Esophagus mucosa (tissue), 1 donor: ENCODE measurements at places on chromosomes 1 and 21.

GRCh38 chr1:44587796-44588460 is 86.4 kb downstream of the TMEM53 start:
- no peak for ATAC-seq

DNA sequence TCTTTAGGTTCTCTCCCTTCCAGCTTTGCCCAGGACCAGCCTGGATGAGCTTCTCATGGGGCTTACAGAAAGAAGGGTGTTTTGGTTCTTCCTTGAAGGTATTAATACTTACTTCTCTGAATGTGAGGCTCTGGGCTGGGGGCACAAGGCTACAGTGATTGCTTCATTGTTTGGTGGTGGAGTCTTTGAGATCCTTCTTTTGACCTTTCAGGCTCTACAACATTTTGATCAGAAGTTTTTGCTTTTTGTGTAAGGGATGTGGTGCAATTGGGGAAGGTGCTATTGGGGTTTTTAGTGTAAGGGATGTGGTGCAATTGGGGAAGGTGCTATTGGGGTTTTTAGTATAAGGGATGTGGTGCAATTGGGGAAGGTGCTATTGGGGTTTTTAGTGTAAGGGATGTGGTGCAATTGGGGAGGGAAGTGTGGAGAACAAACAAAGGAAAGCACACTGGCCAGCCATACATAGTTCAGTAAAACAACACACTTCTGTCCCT is 103.6 kb upstream of the IVNS1ABP start:
- ATAC-seq = no peak

GRCh38 chr1:109919303-109919702 is 8.7 kb downstream of the CSF1 start:
- ATAC-seq = no peak

DNA sequence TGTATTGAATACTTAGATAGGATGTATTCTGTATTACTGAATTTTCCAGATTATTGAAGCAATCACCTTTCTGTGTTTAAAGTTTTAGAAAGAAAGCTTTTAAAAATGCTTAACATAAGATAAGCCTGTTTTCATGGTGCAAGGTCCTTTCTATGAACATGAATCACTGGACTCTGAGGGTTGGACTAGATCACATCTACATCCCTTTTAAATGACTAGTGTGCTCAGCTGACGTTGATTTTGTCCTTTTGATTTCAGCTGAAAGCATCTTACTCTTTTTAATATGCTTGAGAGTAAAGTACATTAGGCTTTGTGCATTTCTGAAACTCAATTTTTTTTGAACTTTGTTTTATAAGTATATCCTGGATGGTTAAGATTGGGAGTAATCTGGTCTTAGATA is 16.2 kb downstream of the MIER1 start:
- ATAC-seq = no peak

GRCh38 chr1:174966008-174966572 is 33.7 kb upstream of the CACYBP start:
- ATAC-seq = peak; percentile 64

DNA sequence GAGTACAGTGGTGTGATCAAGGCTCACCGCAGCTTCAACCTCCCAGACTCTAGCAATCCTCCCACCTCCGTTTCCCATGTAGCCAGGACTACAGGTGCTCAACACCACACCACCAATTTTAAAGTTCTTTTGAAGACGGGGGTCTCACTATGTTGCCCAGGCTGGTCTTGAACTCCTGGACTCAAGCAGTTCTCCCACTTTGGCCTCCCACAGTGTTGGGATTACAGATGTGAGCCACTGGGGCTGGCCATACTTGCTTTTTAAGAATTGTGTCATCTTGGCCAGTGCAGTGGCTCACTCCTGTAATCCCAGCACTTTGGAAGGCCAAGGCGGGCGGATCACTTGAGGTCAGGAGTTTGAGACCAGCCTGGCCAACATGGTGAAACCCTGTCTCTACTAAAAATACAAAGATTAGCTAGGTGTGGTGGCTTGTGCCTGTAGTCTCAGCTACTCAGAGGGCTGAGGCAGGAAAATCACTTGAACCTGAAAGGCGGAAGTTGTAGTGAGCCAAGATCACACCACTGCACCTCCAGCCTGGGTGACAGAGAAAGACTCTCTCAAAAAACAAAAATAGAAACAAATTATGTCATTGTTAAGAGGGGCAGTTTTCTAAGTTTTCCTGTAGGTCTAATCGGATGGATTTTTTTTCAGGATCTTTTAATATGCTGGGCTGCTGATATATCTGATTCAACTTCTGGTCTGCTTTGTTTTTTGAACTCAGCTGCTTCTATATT is 18.7 kb downstream of the AK4 start:
- no peak for ATAC-seq

GRCh38 chr1:39076127-39076798 is 50.1 kb downstream of the NDUFS5 start:
- ATAC-seq = peak; percentile 38

DNA sequence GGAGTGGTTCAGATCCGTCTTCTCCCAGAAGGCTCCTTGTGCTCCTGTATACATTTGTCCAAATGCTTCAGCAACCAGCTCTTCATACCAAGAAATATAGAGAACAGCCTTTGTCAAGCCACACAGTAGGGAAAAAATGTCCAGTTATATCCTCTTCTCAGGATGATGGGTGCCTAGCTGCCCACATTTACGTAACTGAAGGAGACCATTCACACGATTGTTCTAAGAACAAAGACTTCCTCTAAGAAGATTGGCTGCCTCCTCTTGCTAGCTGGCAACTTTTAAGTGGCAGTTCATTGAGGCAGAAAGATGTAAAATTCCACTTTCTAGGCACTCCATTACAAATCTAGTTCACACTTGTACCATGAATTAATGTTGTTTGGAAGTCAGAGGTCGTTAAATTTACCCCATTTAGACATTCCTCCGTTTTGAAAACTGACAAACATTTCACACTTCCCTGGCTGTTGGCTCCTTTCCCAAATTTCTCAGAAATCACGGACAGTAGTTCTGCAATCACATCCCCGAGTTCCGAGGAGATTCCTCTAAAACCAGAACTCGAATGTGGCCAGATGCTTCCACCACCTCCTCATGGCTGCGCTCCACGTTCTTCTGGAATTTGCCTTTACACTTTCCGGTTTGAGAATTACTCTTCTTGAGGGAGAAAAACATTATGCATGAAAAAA is 45.6 kb upstream of the CSF1 start:
- no peak for ATAC-seq

DNA sequence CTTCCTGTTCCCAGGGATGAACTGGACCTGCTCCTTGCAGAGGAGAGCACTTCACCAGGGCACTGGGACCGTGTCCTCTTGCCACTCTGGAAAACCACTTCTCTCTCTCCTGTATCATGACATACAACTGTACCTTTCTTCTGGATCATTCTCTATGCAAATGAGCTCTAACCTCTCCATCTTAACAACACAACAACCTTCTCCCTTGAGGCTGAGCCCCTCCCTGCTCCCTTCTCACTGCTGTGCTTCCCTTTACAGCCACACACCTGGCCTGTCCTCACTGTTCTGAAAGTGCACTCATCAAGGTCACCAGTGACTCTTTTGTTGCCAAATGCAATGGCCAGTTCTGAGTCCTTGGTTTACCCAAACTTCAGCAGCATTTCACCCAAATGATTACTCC is 54.5 kb upstream of the MRPS6 start:
- peak; percentile 44 for ATAC-seq

- ATAC-seq = peak; percentile 66
Measured at GRCh38 chr1:1858382-1859086, 32.4 kb downstream of the GNB1 start.

GRCh38 chr1:72229893-72230292 is 52.4 kb downstream of the NEGR1 start:
- no peak for ATAC-seq

- ATAC-seq = no peak
Measured at GRCh38 chr1:12450756-12451559, 167.1 kb downstream of the DHRS3 start.

DNA sequence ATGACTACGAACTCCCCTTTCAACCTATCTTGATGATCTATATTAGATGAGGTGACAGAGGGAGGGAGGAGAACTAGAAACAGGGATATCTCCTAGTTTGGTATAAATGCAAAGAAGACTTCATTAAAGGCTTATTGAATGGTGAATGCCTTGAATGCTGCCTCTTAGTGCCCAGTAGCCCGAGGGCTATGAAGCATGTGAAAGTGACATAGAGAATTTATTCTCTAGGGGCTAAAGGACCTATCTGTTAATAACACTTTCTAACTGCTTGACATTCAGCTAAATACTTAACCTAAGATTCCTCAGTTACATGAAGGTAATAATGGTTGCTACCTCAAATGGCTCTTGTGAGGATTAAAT is 764.1 kb downstream of the LTN1 start:
- no peak for ATAC-seq

DNA sequence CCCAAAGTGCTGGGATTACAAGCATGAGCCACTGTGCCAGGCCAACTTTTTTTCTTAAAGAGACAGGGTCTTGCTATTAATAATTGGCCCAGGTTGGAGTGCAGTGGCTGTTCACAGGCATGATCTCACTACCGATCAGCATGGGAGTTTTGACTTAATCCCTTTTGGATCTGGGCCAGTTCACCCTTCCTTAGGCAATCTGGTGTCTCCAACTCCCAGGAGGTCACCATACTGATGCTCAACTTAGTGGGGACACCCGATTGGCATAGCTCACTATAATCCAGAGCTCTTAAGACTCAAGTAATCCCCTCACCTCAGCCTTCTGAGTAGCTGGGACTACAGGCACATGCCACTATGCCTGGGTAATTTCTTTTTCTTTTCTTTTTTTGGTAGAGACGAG is 64.2 kb upstream of the SCYL3 start:
- no peak for ATAC-seq

DNA sequence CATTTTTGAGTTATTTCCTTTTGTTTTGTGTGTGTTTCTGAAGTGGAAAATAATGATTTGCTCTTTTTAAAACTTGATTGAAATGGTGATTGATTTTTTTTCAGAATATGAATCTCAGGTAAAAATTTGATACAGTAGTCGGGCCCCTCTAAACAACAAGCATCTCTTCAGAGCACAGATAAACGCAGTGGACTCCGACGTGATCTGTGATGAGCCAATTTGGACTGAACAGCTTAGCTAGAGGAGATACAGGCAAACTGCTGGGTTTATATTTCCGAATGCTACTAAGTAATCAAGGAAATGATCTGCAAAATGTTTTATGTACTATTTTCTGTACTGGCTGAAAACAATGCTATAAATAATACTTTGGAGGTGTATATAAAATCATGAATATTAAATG is 705.7 kb upstream of the RGS18 start:
- no peak for ATAC-seq

GRCh38 chr1:60213253-60213652 is 139.7 kb upstream of the C1orf87 start:
- ATAC-seq = no peak

DNA sequence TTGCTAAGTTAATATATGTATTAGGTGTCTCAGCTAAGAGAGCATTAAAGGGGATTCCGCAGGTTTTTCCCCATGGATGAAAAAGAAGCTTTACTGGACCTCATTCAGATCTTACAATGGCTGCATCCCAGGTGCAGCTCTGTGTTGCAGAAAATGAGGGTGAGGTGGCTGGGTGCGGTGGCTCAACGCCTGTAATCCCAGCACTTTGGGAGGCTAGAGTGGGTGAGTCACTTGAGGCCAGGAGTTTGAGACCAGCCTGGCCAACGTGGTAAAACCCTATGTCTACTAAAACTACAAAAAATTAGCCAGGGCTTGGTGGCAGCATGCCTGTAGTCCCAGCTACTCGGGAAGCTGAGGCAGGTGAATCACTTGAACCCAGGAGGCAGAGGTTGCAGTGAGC is 58.5 kb upstream of the MORC3 start:
- peak; percentile 51 for ATAC-seq

DNA sequence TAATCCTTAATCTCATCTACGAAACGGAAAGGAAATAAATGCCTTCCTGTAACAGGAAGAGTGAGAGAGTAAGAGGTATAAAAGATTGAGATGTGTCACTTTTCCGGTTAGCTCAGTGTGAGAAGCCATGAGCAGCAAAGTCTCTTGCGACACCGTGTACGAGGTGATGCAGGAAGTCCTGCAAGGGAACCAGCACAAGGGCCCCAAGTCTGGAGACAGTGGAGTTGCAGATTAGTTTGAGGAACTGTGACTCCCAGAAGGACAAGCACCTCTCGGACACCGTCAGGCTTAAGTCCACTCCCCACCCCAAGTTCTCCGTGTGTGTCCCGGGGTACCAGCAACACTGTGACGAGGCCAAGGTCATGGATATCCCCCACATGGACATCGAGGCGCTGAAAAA is 592.3 kb upstream of the ADGRL2 start:
- ATAC-seq = peak; percentile 80

DNA sequence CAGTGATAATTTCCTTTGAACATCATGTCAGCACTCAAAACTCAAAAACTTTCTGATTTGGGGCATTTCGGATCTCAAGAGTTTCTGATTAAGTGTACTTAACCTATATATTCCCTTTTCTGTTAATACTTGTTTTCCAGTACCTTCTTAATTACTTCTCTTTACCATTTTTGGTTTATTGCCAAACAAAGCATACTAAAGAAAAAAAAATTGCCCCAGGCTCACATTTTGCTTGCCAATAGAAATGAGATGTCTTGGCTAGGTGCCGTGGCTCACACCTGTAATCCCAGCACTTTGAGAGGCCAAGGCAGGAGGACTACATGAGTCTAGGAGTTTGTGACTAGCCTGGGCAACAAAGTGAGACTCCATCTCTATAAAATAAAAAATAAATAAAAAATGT is 4.8 kb downstream of the PSMD4 start:
- no peak for ATAC-seq
